ENCODE measurements at places on chromosomes 5 and 9.

DNA sequence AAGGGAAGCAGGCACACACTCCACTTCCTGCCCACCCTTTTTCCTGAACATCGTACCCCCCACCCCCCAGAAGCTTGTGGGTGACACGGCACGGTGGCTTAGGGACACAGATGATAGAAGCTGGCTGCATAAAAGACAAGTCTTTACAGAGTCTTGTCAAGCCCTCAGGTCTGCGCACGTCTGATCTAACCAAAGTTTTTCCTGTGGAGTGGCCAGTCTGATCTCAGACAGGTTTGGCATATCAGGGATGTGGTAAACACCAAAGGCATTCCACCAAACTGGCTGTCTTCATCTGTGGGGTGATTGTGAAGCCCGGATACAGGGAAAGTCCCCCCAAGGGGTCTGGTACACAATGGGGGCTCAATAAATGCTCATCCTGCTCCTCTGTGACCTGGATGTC lies 50.0 kb downstream of the CRB2 start:
- DNase-seq = no peak

DNA sequence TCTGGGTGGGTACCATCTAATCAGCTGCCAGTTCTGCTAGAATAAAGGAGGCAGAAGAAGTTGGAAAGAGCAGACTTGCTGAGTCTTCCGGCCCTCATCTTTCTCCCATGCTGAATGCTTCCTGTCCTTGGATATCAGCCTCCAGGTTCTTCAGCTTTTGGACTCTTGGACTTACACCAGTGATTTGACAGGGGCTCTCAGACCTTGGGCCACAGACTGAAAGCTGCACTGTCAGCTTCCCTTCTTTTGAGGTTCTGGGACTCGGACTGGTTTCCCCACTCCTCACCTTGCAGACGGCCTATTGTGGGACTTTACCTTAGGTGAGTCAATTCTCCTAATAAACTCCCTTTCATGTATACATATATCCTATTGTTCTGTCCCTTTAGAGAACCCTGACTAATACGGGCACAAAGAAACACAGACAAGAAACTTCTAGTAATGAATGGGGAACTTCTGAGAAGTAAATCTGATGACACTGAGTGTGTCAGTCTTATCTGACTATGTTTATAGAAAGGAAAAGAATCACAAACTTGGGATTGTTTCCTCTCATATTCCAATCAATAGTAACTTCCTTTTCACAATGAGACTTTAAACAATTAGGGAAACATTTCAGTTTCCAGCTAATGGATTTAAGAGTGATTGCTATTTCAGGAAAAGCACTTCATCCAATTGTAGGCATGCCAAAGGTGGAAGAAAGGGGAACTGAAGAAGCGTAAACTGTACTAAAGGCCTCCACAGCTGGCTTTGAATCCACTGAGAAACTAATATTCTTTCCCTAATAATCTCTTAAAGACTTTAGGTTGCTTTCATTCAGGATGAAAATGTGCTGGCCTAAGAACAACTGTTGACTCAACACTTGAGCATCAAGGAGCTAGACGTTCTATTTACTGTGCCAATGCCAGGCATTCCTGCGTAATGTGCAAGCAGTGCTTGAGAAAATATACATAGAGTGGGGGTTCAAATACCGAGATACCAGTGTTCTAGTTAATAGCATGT lies 127.9 kb upstream of the PTGER4 start:
- DNase-seq = no peak

GRCh38 chr9:27356446-27356845 lies 59.5 kb upstream of the EQTN start:
- DNase-seq = no peak

DNA sequence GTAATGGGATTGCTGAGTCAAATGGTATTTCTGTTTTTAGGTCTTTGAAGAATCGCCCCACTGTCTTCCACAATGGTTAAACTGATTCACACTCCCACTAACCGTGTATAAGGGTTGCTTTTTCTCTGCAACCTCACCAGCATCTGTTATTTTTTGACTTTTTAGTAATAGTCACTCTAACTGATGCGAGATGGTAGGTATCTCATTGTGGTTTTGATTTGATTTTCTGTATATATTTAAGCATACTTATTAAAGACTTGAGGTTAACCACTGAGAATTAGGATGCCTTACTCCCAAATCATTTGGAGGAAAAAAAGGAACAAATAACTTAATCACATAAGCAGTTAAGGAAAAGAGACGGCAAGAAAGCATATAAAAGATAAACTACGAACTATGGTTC lies 181.6 kb upstream of the FST start:
- no peak for DNase-seq

- no peak for DNase-seq
These were observed 478.8 kb downstream of the CETN3 start for GRCh38 chr5:89930591-89931392.

DNA sequence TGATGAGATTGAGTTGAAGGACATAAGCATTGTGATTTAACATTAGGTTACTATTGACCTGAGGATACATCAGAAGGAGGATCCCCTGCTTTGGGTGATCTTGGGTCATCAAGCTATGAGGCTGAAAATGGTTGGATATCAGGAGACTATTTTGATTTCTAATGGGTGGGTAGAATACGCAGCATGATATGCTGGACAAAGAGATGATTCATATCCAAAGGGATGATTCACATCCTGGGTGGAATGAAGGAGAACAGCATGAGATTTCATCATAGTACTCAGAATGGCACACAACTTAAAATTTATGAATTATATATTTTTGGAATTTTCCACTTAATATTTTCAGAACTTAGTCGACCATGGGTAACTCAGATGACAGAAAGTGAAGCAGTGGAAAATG lies 1759.5 kb upstream of the C9orf72 start:
- no peak for DNase-seq

- no peak for DNase-seq
These were observed 150.6 kb upstream of the EFNA5 start for GRCh38 chr5:107821288-107821687.

GRCh38 chr9:5846501-5846921 lies 13.6 kb upstream of the ERMP1 start:
- no peak for DNase-seq

DNA sequence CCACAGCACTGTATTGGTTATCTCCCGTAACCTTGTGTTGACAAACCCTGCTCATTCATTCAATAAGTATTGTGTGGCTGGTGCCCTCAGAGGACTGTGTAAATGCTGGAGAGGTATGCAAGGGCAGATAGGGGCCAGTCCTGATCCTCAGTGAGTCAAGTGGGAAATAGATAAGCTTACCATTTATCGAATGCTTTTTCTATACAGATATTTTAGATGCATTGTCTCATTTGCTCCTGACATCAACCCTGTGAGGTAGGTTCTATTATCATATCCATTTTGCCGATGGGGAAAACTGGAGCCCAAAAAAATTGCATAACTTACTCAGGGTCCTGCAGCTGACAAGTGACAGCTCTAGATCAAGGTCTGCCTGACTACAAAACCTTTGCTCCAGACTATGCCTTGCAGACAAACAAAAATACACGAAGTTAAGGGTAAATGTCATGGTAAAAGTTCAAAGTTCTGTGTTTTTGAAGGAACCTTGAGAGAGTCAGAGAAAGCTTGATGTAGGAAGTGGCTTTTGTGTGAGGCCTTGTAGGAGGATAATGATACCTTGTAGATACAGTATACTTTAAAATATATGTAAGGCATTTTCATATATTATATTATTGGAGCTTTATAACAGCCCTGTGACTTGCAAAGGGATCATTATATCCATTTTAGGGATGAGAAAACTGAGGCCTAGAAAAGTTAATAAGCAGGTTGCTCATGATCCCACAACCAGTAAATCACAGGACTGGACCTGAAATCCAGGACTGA lies 22.7 kb downstream of the CYFIP2 start:
- no peak for DNase-seq

DNA sequence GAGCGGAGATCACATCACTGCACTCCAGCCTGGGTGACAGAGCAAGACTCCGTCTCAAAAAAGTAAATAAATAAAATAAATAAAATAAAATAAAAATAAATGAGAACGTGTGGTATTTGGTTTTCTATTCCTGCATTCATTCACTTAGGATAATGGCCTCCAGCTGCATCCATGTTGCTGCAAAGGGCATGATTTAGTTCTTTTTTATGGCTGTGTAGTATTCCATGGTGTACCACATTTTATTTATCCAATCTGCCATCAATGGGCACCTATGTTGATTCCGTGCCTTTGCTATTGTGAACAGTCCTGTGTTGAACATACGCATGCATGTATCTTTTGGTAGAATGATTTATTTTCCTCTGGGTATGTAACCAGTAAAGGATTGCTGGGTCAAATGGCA lies 8.8 kb upstream of the RASGEF1C start:
- DNase-seq = no peak

DNA sequence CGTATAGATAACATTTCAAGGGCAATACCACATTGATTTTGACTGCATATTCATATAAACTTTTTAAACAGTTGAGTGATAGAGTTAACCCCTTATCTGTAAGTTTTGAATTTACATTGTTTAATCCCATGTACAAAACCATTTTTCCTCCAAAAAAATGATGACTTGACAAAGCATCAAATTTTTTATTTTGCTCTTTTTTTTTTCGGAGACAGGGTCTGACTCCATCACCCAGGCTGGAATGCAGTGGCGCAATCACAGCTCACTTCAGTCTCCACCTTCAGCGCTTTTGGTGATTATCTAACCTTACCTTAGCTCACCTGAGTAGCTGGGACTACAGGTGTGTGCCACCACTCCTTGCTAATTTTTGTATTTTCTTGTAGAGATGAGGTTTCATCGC lies 1670.1 kb upstream of the CDH9 start:
- DNase-seq = no peak

DNA sequence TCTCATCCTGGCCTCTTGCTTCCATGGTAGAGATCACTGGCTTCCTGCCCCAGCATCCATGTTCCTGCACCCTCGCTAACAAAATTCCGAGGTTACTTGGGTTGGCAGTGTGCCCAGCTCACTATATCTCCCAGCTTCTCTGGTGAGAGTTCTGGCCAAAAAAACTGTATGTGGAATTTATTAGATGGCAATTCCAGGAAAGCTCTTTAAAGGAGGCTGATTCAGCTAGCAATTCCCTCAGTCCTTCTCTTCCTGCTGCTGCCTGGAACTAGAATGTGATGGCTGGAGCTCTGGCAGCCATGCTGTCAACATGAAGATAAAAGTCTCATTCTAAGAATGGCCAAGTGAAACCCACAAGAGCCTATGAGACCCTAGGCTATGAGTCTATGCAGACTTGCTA lies 88.8 kb downstream of the SECISBP2 start:
- no peak for DNase-seq

GRCh38 chr9:114258866-114259797 lies 63.8 kb upstream of the ORM1 start:
- DNase-seq = peak; percentile 62

GRCh38 chr9:127143920-127144465 lies 21.6 kb upstream of the ANGPTL2 start:
- DNase-seq = no peak

DNA sequence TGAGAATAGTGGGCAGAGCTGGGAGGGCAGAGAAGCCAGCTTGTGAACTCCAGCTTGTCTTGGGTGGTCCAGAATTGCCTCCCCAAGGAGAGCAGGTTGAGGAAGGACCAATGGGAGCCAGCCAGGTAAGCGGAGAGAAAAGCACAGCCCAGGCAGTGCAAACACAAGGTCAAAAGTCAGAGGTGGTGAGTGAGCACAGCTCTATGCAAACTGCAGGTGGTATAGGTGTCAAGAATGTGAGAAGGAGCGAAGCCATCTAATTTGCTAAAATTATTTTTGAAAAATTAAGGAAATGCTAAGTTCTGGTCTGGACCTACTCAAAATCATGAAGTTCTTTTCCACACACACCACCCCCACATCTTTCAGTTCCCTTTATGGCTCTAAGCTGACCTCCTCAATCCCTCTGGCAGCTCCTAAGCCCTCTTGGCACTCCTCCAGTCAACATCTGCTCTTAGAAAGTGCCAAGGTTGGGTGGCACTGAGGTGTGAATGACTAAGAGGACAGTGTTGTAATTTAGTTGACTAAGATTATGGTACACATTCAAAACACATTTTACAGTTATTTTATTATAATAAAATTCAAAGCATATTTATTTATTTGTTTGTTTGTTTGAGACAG lies 6.6 kb upstream of the OTULINL start:
- no peak for DNase-seq

GRCh38 chr9:79446523-79447307 lies 125.0 kb upstream of the TLE4 start:
- DNase-seq = no peak

DNA sequence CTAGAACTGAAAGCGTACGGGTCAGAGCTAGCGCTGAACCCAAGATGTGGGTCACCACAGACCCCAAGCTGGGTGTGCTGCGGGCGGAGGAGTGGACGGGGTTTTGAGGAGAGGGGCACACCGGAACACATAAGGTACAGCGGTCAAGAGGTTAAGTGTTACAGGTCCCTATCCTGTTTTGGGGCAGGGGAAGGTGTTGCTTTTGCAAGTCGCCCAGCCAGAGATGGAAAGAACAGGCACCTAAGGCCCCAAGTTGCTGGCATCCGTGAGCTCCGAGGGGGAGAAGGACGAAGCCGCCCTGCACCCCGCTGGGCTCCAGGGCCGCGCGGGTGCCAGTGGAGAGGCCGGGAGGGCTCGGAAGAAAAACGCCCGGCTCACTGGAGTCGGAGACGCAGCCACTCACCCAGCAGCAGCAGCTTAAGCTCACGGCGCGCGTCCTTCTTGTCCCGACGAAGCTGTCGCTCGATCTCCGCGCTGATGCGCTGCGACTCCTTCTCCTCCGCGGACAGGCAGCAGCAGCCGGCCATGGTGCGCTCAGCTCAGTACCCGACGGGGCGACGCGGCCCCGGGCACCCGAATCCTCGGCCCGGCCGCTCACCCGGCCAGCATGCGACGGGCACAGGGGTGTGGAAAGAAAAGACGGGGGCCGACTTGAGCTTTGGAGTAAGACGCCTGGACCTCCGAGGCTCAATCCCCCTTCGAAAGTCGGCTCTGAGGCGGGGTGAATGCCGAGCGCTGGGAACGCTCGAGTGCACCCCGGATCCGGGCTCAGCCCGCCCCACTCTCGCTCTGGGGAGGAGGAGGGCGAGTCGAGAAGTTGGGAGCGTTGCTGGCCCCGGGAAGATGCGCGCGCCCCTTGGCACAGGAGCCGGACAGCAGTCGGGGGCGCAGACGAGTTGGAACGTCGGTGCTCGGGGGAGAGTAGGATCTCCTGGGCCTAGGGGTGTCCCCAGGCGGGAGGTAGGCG lies 572 bp downstream of the GNA14 start:
- DNase-seq = peak; percentile 46

DNA sequence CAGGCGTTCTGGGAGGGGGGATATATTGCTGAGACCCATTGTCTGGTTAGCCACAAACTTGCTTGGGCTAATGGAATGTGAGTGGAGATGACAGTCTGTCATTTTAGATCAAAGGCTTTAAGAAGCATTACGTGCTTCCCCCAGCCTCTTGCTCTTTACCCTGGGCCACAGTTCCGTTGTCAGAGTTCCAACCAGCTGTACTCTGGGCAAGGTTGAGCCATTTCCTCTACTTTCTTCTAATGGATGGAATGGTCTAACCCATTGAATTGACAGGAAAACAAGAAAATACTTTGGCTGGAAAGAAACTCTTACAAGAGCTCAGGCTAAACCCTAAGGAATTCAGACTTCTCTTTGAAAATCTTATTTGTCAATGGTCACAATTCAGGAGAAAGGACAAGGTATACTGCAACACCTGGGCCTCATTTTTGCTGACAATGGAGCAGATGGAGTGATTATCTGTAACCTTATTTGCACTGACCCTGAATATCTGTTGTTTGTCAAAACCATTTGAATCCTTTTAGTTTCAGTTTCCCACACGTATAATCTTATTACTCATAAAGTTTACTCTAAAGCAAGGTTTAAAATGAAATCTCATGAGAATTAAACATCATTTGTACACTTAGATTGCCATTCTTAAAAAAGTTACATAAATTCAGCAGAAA lies 231.4 kb downstream of the PDE4D start:
- DNase-seq = peak; percentile 56
